ENCODE measurements at places on chromosomes 1 and 21.

- DNase-seq = no peak
These were observed 70.3 kb downstream of the MAP10 start for GRCh38 chr1:232875536-232875935.

DNA sequence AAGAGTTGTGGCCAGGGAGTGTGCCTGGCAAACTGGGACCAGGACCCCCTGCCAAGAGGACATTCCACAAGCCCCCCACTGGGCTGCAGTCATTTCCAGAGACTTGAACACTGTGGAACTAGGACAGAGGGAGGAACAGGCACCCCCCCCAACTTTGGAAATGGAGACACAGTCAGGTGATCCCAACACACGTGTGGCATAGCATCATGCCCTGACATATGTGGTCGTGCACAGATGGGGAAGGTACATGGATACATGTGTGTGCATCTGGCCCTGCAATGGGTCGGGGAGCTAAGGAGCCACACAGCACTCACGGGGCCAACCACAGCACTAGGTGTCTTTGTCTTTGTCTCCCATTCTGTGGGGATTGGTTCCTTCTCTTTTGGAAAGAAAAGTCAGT, 6.6 kb upstream of the TFF3 start:
- no peak for DNase-seq

DNA sequence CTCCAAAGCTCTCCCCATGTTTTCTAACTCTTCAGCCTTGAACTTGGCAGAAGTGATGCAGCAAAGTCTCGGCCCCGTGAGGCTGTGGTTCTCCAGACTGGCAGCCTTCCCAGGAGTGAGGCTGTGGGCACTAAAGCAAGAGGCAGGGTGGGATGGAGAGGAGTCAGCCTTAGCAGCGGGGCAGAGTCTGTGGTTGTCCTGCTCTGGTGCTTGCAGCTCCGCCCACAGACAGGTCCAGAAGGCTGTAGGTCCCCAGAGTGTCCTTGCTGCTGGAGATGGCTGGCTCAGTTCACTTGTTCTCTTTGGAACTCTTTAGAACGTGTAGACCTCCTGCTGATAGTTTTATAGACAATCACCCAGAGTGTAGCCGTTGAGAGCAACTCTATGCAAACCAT, 142.6 kb downstream of the AJAP1 start:
- DNase-seq = no peak

DNA sequence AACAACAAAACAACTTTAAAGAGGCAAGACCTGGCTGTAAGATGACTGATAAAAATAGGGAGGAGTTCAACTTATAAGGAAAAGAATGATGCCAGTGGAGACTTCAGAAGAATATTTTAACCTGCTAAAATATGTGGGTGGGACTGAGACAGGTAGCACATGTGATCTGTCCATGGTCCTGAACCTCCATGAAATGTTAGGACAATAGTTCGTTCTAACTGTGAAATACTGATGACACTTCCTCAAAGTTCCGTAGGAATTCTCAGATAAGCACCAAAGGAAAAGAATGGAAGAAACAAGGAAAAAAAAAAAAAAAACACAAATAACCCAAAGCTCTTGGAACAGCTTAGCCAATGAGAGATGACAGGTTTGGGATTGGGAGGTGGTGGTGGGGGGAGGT, 44.7 kb downstream of the CDC42BPA start:
- no peak for DNase-seq

DNA sequence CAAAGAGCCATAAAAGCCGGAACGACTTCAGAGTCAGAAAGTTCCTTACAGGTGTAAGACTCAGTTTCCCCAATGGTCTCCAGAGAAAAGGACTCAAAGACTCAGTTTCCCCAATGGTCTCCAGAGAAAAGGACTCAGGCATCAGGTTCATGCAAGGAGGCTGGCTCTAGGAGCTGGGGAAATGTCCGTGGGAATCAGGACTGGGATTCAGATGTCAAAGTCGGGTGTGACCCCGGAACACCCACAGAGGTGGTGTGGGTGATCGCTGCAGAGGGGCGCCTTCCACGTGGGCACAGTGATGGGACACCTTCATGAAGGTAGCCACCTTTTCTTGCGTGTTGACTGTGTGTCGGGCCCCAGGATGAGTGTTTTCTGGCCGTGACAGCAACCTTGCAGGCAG, 340.8 kb downstream of the NPHP4 start:
- no peak for DNase-seq

DNA sequence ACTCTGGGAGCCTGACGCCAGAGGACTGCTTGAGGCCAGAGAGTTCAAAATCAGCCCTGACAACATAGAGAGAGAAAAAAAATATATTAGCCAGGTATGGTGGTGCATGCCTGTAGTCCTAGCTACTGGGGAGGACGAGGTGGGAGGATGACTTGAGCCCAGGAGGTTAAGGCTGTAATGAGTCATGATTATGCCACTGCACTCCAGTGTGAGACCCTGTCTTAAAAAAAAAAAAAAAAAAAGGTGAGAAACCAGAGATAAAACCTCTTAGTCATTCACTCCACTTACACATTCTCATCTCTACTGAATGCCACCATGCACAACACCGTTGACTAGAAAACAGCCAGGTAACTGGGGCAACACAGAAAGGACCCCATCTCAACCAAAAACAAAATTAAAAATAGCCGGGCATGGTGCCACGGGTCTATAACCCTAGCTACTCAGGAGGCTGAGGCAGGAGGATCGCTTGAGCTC, 178.1 kb downstream of the SLC45A1 start:
- DNase-seq = peak; percentile 76

GRCh38 chr1:9860887-9861286, 37.1 kb upstream of the CLSTN1 start:
- DNase-seq = no peak

DNA sequence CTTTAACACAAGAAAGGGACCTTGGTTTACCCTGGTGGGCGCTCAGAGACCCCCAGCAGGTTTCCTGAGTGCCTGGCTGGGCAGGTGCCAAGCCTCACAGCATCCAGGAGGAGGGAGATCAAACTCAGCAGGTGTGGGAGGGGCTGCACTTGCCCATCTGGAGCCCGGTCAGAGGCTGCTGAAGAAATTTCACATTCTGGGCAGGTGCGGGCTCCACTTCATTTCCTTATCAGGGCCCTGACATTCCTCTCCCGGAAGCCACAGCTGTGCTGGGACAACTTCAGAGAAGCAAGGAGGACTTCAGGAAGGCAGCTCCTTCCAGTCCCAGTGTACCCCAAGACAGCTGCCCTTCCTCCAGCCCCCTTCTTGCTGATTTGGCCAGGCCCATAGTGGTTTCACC, 82.9 kb downstream of the ITPKB start:
- no peak for DNase-seq

DNA sequence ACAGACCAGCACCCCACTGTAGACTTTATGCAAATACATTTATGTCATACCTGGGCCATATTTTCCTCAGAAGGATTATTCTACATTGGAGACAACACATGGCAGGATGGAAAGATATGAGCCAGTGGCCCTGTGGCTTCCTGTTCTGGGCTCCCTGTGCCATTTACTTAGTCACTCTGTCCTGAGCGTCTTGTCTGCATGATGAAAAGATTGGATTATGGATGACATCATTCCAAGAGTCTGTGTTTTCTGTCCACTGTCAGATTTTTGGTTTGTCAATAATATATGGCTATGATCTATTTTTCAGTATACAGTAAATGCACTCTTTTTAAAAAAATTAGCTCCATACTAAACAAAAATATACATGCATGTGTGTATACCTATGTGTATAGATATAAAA, 30.8 kb downstream of the IGSF5 start:
- no peak for DNase-seq

- DNase-seq = peak; percentile 45
These were observed 56.2 kb downstream of the NTNG1 start for GRCh38 chr1:107196973-107197562.

DNA sequence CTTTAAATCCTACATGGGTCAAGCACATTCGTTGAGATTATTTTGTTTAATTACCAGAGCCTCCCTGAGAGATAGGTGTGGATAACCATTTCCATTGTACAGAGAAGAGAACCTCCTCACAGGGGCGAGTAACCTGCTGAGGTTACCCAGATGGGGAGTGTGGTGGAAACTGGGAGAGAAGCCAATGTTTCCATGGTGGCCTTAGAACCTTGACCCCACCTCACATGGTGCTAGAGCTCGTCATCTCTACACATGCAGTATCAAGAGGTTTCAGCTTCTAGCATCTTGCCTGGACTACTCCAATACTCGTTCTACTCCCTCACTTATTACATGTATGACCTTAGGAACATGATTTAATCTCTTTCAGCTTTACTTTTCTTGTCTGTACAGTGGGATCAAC, 4.8 kb downstream of the REG4 start:
- no peak for DNase-seq

- DNase-seq = no peak
These were observed 9.0 kb upstream of the UBE2U start for GRCh38 chr1:64194168-64195080.

DNA sequence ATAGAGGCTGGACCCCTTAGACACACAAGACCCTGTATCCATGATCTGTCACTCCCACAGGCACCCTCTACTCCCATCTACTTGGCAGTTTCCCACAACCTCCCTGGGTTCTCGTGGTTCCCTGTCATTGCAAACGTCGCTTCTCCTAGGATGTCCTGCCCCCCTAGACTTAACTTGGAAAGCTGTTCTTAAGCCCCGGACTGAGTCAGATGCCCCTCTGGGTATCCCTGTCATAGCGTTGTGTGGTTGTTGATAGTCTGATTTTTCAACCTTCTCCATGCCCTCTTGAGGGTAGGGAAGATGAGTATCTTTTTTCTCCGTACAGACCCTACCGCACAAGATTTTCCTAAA, 11.8 kb downstream of the RCC1 start:
- DNase-seq = no peak

GRCh38 chr1:30868833-30869435, 39.6 kb downstream of the SDC3 start:
- DNase-seq = peak; percentile 52

DNA sequence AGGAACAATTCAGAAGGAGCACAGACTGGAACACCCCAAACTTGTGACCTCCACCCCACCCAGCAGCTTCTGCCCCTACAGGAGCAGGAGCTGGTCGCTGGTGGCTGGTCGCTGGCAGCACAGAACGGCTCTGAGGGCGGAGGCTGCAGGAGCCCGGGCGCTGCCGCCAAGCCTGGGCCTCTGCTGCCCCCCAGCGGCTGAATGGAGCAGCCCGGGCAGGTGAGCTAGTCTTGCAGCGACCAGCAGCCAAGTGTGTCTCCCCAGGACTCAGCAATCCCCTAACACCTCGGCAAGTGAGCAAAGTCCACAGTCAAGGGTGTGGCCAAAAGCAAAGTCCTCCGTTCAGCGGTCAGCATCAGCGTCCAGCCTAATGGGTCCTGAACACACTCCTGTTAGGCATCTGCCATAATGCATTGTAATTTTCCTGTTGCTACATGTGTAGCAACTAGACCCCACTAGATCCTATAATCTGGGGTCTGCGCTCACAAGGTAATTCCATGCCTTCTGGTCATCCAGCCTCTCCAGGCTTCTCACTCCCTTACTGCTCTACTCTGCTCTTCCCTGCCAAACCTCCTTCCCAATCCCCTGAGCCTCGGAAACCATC, 12.1 kb upstream of the GJB5 start:
- peak; percentile 86 for DNase-seq

- DNase-seq = no peak
These were observed 136.8 kb upstream of the IRF2BP2 start for GRCh38 chr1:234746798-234747196.

GRCh38 chr1:230827081-230827681, 41.1 kb downstream of the C1orf198 start:
- DNase-seq = no peak

DNA sequence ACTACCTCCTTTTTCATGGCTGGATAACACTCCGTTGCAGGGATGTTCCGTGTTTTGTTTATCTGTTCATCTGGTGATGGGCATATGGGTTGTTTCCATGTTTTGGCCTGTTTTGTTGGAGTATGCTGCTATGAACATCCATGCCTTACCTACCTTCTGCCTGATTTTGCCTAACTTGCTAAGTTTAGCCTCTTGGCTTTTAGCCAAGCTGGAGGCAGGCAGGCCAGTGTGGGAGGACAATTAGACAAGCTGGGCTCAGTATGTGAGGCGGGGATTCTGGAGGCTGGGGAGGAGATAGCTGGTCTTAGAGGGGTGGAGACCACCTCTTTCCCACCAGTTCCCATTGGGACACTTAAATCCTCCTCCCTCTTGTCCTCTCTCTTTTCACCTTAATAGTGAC, 98.4 kb upstream of the WNT4 start:
- no peak for DNase-seq

DNA sequence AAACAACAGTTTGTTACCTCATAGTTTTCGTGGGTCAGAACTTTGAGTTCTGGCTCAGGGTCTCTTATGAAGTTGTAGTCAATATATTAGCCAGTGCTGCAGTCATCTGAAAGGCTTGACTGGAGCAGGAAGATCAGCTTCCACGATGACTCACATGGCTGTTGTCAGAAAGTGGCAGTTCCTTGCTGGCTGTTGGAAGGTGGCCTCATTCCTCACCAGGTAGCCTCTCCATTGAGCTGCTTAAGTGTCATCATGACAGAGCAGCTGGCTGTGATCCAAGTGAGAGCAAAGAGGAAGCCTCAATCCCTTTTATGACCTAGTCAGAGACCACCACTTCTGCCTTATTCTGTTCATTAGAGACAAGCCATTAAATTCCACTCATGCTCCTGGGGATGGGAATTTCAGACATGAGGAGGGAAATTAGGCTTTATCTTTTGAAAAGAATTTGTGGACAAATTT, 5.6 kb downstream of the OSBPL9 start:
- DNase-seq = peak; percentile 19

DNA sequence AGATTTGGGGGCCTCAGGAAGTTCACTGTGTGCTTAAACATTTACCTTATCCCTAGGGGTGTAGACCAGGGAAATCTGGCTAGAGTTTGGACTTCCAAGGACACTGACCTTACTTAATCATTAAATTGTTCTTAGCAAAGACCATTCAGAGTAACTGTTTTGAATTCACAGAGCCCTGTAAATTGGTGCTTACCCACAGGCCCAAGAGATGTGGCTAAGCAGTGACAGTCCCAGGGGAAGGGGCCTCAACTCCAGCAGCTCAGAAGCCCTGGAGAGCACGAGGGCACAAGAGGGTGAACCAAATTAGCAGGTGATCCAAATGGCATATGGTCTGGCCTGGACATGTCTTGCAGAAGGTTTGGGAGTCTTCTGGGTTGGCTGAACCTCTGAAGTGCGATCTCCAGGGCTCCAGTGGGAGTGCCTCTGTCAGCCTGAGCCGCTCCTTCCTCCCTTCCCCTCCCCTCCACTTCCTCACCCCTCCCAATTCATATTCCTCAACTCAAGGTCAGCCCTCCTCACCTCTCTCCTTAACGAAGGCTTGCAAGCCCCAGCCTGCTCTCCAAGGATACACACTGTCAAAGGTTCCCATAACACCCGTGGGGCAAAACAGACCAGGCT, 4.3 kb downstream of the PAQR7 start:
- no peak for DNase-seq

- DNase-seq = no peak
These were observed 6.6 kb downstream of the SLX9 start for GRCh38 chr21:44946254-44947041.

All from activated CD4-positive, alpha-beta T cell treated with anti-CD3 and anti-CD28 coated beads, Interleukin-10, Interleukin-2, amounts not matched to agents 100 ng/mL and 50 ng/mL, durations not matched to agents 16 hours and 8 hours (primary cell).